ENCODE measurements at places on chromosomes 2 and 18.

- no peak for DNase-seq
Measured at GRCh38 chr18:12010187-12010802, 29.0 kb downstream of the IMPA2 start.

DNA sequence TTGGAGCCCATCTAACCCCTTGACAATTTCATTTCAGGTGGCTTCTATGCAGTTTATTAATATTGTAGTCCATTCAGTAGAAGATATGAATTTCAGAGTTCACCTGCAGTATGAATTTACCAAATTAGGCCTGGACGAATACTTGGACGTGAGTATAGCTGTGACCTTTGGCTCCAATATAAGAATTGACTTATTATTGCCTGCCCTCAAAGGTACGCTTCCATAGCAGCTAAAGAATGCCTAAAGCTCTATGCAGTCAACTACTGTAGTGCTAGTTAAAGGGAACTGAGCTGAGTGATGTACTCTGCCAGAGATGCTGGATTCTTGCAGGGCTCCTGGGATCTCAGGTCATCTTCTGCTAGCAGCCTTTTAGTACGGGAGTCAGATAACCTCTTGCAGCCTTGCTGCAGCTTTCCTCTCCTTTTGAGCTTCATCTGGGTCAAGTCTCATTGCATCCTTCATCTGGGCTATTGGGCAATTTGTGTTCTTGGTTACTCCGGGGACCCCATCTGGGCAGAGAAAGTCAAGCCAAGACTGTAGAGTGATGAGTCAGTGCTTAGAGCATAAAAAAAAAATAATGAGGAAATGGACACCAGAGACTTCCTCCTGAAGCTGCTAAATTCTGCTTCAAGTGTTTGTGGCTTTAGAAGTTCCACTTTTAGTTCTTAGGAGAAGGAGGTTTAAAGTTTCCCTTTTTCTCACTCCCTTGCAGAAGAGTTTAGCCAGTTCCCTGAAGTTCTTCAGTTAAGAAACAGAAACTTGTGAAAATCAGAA is 105.6 kb downstream of the PRPF40A start:
- no peak for DNase-seq

DNA sequence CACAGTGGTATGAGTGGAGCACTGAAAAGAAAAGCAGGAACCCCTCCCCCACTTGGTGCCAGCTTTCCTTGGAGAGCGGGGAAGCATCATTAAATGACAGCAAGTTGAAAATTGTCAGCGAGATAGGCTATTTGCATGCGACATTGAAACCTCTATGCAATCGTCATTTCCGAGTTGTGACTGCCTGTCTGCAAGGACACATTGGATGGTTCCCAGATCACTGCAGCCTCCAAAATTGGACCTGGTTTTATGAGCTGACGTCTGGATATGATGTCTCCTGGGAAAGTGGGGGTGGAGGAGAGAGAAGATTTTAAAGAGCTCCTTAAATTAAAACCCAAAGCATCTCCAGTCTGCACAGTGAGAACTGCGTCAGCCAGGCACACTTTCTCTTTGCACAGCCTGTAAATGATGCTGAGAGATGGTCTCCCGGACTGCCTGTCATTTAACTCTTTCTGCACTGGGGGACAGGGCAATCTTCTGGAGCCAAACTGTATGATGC is 57.8 kb upstream of the KIF5C start:
- DNase-seq: peak; percentile 61

DNA sequence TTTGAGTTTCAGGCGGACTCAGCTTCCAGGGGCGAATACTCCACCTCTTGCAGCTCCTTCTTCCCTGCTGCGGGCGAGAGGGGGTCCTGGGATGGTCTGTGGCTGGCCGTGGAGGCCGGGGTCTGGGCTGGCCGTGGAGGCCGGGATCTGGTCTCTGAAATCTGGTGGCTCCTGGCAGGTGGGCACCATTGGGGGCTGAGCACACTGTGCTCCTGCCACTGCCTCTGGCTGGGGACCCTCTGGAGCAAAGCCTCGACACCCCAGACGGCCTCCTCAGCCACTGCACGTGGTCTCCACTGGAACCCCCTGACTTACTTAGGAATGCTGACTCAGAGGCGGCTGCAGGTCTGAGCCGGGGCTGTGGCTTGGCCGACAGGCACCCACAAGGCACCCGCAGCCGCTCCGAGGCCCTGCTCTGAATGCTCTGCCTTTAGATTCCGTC is 100.1 kb upstream of the ALKAL2 start:
- no peak for DNase-seq

GRCh38 chr2:68710336-68710735 is 24.3 kb upstream of the ARHGAP25 start:
- DNase-seq: no peak

DNA sequence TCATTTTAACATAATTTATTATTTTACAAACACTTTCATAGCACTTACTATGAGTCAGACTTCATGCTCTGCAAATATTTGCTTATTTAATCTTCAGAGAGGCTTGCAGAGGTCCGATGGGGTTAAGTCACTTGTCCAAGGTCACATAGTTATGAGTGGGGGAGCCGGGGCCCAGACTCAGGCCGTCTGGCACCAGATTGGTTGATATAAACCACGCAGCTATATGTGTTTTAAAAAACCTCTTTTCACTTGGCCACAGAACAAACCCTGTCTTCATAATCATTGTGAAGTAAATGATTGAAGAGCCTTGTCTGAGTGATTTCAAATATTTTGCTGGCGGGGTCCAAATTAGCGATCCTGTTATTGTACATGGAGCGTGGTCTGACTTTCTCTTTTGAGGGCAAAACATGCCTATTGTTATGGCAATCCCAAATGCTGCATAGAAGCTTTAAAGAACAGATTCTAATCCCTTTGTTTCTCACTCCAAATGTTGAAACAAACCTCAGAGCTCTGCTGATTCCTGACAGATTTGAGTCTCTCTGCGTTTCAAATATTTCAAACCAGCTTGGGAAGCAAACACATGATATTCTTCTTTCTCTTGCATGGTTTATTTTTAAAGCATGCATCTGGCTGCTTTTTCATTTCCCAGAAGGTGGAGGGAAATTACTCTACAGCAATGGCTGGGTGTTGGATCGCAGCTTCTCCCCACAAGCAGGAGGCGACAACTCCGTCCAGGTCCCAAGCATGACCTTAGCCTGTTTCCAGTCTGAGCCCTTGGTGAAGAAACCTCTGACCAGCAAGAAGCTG is 142.4 kb downstream of the DDX1 start:
- no peak for DNase-seq

- peak; percentile 15 for DNase-seq
Measured at GRCh38 chr2:147198651-147199171, 646.1 kb upstream of the ACVR2A start.

- no peak for DNase-seq
Measured at GRCh38 chr2:46351098-46351749, 54.0 kb downstream of the EPAS1 start.

DNA sequence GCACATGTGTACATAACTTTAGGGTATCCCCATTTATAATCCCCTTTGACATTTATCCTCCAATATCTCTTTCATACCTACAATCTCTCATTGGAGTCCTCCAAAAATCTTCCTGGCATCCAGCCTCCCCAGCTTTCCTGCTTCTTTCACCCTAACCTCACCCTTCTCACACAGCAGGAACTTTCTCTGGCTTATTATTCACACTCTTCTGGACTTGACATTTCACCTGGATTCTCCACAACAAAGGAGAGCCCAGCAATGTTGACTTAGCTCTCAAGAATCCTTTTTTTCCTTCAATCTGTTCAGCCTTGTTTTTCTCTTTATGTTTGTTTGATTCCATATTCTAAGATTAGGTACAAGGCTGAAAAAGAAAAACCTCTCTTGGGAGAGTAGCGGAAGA is 783.6 kb upstream of the ACVR2A start:
- DNase-seq: no peak

- no peak for DNase-seq
Measured at GRCh38 chr2:15714609-15715008, 122.9 kb downstream of the DDX1 start.

GRCh38 chr2:86383844-86384243 is 46.4 kb upstream of the REEP1 start:
- no peak for DNase-seq

DNA sequence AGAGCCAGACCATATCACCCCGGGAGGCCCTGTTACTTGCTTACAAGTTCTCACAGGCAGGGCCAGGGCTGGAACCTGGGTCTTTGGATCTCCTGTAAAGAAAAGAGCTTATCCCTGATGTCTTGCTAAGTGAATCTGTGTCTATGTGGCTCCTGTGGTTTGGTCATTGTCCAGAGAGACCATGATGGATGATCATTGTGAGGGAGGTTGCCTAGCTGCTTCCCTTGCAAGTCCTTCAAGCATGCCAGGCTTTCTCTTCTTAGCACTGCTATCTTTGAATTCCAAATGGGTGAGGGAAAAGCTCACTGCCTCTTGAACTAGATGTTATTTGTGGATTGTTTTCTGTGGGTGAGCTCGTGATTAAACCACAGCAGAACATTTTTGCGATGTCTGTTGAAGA is 151.6 kb downstream of the FSHR start:
- DNase-seq: peak; percentile 24

DNA sequence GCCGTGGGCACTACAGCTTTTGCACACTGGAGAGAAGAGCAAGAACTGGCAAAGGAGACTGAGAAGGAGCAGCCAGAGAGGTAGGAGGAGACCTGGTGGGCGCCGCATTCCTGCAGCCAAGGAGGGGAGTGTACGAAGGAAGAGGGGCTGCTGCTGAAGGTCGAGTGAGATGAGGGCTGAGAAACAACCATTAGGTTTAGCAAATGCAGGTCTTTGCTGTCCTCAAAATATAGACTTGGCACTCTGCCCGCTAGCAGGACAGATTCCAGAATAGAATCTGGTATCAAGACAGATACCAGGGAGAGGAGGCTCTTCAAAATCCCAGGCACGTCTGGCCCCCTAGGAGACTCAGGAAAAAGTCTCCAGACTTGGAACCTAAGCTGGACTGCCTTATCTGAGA is 83.0 kb downstream of the TGOLN2 start:
- DNase-seq: no peak

DNA sequence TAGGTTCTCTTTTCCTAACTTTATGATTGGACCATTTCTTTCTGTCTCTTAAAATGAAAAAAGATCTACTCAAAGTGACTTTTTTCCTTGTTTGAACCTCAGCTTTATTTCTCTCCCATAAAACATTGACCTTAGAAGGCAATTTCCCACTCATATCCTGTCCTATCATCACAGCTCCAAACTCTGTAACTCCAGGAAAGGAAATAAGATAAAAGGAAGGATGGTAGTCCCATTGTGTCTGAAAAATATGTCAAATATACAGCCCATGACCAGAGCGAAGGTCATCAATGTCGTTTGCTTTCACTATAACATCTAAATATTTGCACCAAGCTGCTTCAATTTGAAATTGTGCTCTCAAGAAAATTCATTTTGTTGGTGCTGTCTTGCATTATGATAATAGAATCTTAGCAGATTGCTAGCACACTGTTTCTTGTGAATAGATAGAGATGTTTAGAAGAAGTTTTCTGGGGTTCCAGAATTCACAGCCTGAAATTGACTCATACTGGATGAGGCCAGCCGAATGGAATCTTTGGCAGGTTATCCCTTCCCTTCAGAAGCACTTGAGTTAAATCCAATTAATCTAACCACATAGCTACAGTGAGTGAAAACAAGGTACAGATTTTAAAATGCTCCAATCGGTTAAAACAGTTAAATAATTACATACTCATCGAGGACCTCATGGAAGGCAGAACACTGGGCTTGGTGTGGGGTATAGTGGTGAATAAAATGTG is 95.1 kb downstream of the CRIM1 start:
- DNase-seq: no peak

GRCh38 chr18:12031181-12031580 is 49.9 kb downstream of the IMPA2 start:
- no peak for DNase-seq
